ENCODE measurements at places on chromosomes 3 and 15. TPM values are rescaled to one million over a fixed set of nuclear protein-coding genes. Genes with fewer than 3 reads are reported as not detected.

The MINAR1 gene
- 0.25 TPM for polyA plus RNA-seq

The SYNM gene
- 88.7 TPM for polyA plus RNA-seq

The GUCA1C gene
- polyA plus RNA-seq = 2.6 TPM

The GOLGA6A gene
- not detected for polyA plus RNA-seq

The PPP1R2 gene
- 21.7 TPM for polyA plus RNA-seq

The DPPA4 gene
- polyA plus RNA-seq = not detected

The BFSP2 gene
- polyA plus RNA-seq = 1.4 TPM

The CHDH gene
- polyA plus RNA-seq = 3.7 TPM

The NR1D2 gene
- polyA plus RNA-seq = 9.1 TPM

The SH2D7 gene
- polyA plus RNA-seq = not detected

The CADPS gene
- polyA plus RNA-seq = 1.4 TPM

The SCG3 gene
- polyA plus RNA-seq = 0.31 TPM

The RASGRP1 gene
- 0.62 TPM for polyA plus RNA-seq

The FOXB1 gene
- not detected for polyA plus RNA-seq

The CD200R1 gene
- 0.73 TPM for polyA plus RNA-seq

The KNG1 gene
- not detected for polyA plus RNA-seq

The RPUSD2 gene
- 11.9 TPM for polyA plus RNA-seq

The TMEM108 gene
- 2.1 TPM for polyA plus RNA-seq

The TMCO5A gene
- not detected for polyA plus RNA-seq

The MCCC1 gene
- 28.8 TPM for polyA plus RNA-seq

The DOCK3 gene
- not detected for polyA plus RNA-seq

The MESP2 gene
- polyA plus RNA-seq = 0.56 TPM

The LMAN1L gene
- polyA plus RNA-seq = not detected

The TMEM45A gene
- polyA plus RNA-seq = 8.7 TPM

The ZBED2 gene
- not detected for polyA plus RNA-seq

The FRG2C gene
- not detected for polyA plus RNA-seq

The USF3 gene
- polyA plus RNA-seq = 4.6 TPM

The MEIS2 gene
- polyA plus RNA-seq = 12.4 TPM

The CISH gene
- 11.5 TPM for polyA plus RNA-seq

The GPR149 gene
- not detected for polyA plus RNA-seq

The STOML1 gene
- 9.6 TPM for polyA plus RNA-seq

The PDZRN3 gene
- polyA plus RNA-seq = 38.6 TPM

The PLCH1 gene
- 3.5 TPM for polyA plus RNA-seq

The GOLGA8S gene
- not detected for polyA plus RNA-seq

The PROS1 gene
- 6.1 TPM for polyA plus RNA-seq

The MELTF gene
- 0.76 TPM for polyA plus RNA-seq

The LYZL4 gene
- polyA plus RNA-seq = not detected

The CLRN1 gene
- polyA plus RNA-seq = not detected

The SLC28A1 gene
- not detected for polyA plus RNA-seq

The CHRNA7 gene
- polyA plus RNA-seq = 1.1 TPM

The ITIH1 gene
- 1.9 TPM for polyA plus RNA-seq

The PP2D1 gene
- not detected for polyA plus RNA-seq
